ENCODE measurements at places on chromosomes 11 and 22. TPM values are rescaled to one million over a fixed set of nuclear protein-coding genes. Genes with fewer than 3 reads are reported as not detected.

Gene ZNF74
- total RNA-seq: 55.7 TPM

Gene LMNTD2
- 3.9 TPM for total RNA-seq

Gene SLC29A2
- 50.5 TPM for total RNA-seq

Gene CNIH2
- 1.1 TPM for total RNA-seq

Gene TUT1
- 38.9 TPM for total RNA-seq

Gene CASP5
- not detected for total RNA-seq

Gene MUC6
- total RNA-seq: not detected

GRCh38 chr11:2290351-2290841 lies 11.3 kb downstream of the C11orf21 start:
- H3K4me1 ChIP-seq: peaks cover 28% of the 10 kb centered on the region
- H3K27ac ChIP-seq: no peak overlapping the region
- no peaks in the 10 kb centered on the region for H3K36me3 ChIP-seq

- DNase-seq: peak; percentile 87
- H3K4me1 ChIP-seq: peaks cover 33% of the 10 kb centered on the region
- H3K36me3 ChIP-seq: no peaks in the 10 kb centered on the region
- peak within 1 kb of the TSS; percentile 36 for H3K27ac ChIP-seq
- peak within 1 kb of the TSS; percentile 32 for H3K4me3 ChIP-seq
Measured at GRCh38 chr11:74466916-74467885, at the start of gene KCNE3. Gene KCNE3 (minus strand): TSS chr11:74467549. CDS start chr11:74457563, 9,986 bp downstream.

- H3K4me3 ChIP-seq: no peak overlapping the region
- no peaks in the 10 kb centered on the region for H3K4me1 ChIP-seq
- H3K27me3 ChIP-seq: no peaks in the 10 kb centered on the region
Measured at GRCh38 chr11:34098813-34099212, 6.6 kb upstream of the NAT10 start.

DNA sequence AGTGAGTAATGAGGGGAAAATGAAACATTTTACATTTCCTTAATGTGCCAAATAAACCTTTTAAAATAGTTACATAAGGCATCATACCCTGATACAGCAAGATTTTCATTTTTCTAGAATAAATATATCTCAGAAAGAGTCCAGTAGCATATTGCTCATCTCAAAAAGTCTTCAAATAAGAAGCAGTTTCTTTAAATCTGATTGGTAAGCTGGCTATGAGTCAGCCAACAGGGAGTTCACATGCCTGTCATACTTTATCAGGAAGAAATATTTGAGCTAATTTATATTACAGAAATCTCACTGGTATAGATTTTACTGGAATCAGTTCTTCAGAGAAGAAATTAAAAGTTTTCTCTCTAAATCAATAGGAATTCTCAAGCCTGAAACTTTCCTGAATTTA lies 258.1 kb downstream of the C11orf87 start:
- H3K4me1 ChIP-seq: no peaks in the 10 kb centered on the region
- no peaks in the 10 kb centered on the region for H3K36me3 ChIP-seq
- H3K27me3 ChIP-seq: no peaks in the 10 kb centered on the region
- no peak for DNase-seq
- H3K27ac ChIP-seq: no peak overlapping the region

GRCh38 chr11:124622531-124623451 lies at the start of gene TBRG1:
Gene TBRG1 (plus strand): TSS chr11:124622864. CDS start chr11:124623084, 220 bp downstream.
- no peaks in the 10 kb centered on the region for H3K4me1 ChIP-seq
- peak within 1 kb of the TSS; percentile 77 for H3K27ac ChIP-seq
- H3K27me3 ChIP-seq: no peaks in the 10 kb centered on the region
- H3K4me3 ChIP-seq: peak within 1 kb of the TSS; percentile 75
- H3K36me3 ChIP-seq: peaks cover 34% of the 10 kb centered on the region

DNA sequence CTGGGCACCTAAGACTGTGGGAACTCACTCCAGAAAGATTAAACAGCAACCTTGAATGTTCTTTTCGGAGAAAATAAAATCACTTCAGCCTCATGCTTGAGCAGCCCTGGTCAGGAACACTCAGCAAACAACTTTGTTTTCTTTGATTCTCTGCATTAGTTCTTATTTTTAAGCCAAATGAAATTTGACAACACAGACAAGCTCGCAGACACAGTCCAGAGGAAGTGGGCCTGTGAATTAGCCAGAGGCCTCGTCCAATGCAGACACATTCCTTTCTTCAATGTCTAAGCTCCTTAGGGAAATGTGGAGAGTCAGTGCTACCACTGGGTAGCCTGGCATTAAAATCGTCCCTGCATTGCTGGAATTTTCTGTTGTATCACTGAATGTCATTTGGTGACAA lies 62.9 kb upstream of the CSNK2A3 start:
- no peak overlapping the region for H3K27ac ChIP-seq
- DNase-seq: no peak
- H3K4me3 ChIP-seq: no peak overlapping the region
- no peaks in the 10 kb centered on the region for H3K27me3 ChIP-seq

DNA sequence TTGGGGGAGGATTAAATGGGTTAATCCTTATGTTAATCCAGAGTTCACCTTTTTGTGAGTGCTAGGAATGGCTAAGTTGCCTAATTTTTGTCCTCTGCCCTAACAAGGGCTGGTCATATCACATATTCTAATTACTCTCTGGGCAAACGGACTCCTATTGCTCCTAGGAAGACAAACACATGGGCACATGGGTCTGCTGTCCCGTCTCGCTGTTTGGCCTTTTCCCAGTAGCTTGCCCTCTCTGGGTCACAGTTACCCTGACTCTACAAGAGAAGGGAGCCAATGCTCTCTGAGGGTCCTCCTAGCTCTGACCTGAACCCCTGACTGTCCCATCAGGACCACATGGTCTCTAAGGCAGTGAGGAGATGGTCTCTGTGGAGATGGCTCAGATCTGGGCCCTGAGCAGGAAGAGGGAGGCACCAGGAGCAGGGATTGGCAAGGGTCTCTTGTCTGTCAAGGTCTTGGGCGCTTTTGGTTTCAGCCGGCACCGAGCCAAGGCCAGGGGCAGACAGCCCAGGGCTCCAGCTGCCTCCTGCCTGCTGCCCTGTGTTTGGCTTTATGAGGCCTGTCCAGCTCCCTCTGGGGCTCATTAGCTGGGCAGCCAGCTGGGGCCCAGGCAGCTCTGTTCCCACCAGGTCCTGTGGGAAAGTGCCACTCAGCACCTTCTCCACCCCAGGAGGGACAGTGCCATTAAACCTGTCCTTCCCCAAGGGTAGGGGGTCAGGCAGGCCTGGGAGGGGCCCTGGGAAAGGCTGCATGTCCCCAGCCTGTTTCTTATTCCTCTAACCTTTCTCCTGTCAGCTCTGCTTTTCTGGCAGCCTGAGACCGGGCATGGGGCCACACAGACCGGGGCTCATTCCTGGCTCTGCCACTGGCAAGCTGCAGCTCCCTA lies 559.9 kb downstream of the MN1 start:
- no peaks in the 10 kb centered on the region for H3K36me3 ChIP-seq
- H3K27ac ChIP-seq: no peak overlapping the region
- H3K4me1 ChIP-seq: no peaks in the 10 kb centered on the region
- no peaks in the 10 kb centered on the region for H3K27me3 ChIP-seq
- no peak overlapping the region for H3K4me3 ChIP-seq

DNA sequence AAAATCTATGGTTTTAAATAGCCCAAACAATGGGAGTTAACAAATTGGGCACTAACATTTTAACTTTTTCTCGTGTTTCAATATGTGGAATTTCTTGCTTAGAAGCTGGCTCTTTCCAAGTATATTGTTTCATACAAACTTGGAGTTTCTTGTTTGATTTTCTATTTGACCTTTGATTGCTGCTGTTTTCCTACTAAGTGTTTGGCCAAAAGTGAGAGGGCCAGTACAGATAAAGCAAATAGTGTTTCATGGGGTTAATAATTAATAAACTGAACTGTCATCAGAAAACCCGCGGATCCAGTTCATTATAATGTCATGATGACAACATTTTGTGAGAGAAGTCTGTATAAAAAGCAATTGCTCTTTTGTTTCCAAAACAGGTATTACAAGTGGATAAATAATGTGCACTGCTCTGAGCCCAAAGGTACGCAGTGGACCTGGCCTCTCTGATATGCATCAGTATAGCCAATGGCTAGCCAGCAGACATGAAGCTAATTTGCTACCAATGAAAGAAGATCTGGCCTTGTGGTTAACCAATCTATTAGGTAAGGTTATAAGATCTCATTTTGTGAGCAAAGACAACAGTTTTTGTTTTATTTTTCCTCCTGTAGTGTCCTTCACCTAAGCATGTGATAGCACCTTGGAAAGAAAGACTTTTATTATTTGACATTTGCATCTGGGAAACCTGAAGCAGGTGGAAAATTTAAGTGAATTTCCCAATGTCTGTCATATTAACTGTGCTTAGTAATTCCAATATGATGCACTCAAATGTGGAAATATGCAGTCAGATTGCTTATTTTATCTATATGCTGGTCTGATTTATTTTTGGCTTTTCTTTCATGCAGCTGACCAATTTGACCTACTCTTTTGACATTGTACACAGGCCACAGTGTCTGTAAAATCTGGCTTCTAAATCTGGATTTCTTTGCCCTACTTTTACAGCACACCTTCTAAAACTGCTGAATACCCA lies 8.3 kb downstream of the GAS2 start:
- H3K4me3 ChIP-seq: no peak overlapping the region
- no peaks in the 10 kb centered on the region for H3K4me1 ChIP-seq
- DNase-seq: no peak
- no peaks in the 10 kb centered on the region for H3K27me3 ChIP-seq
- no peaks in the 10 kb centered on the region for H3K36me3 ChIP-seq

DNA sequence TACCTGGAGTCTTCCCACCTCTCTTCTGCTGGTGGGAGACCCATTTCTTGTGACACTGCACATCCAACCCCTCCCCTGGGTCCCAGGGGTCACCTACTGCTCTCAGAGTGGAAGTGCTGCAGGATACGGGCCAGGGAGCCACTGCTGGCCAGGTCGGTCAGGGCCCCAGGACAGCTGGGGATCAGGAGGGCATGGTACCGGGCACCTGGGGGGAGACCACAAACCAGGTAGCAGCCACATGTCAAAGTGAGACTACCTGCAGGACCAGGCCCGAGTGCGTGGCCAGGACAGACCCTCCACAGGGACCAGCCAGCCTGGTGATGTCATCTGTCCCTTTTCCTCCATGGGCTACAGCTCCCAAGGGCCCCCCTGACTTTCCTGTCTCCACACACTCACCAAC lies 3.9 kb downstream of the GATD1 start:
- H3K4me1 ChIP-seq: peaks cover 82% of the 10 kb centered on the region
- no peaks in the 10 kb centered on the region for H3K27me3 ChIP-seq
- DNase-seq: no peak

- peaks cover 31% of the 10 kb centered on the region for H3K4me1 ChIP-seq
- no peak overlapping the region for H3K27ac ChIP-seq
- no peaks in the 10 kb centered on the region for H3K27me3 ChIP-seq
- DNase-seq: peak; percentile 65
- H3K4me3 ChIP-seq: no peak overlapping the region
Measured at GRCh38 chr22:39559456-39560105, 11.0 kb upstream of the CACNA1I start.

DNA sequence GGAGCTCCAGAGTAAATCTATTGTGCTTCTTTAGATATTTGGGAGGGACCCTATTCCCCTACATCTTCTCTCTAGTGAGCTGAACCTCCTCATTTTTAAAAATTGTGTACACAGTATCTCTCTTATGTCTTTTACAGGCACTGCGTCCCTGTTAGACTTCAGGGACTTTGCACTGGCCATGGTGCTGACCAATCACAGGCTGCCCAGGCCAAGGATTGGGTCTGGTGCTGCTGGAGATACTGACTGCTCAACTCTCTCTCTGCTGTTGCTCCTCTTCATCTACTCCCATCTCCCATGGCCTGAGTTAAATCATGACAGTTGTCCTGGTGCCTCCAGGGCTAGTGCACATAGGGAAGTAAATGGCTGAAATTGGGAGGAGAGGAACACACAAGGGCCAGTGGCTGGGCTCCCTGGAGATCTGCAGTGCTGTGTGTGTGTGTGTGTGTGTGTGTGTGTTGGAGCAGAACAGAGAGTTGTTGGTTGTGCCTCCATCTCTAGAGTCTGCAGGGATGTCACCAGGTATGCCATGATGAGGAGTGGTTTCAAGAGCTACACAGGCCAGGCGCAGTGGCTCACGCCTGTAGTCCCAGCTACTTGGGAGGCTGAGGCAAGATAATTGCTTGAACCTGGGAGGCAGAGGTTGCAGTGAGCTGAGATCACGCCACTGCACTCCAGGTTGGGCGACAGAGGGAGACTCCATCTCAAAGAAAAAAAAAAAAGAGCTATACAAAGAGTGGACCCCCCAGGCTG lies 155.3 kb downstream of the ST3GAL4 start:
- no peak for DNase-seq
- H3K4me1 ChIP-seq: no peaks in the 10 kb centered on the region
- no peaks in the 10 kb centered on the region for H3K27me3 ChIP-seq
- no peak overlapping the region for H3K4me3 ChIP-seq

GRCh38 chr22:48574776-48575617 lies 1252.7 kb downstream of the BRD1 start:
- H3K36me3 ChIP-seq: no peaks in the 10 kb centered on the region
- no peaks in the 10 kb centered on the region for H3K4me1 ChIP-seq
- H3K4me3 ChIP-seq: no peak overlapping the region
- DNase-seq: no peak

GRCh38 chr11:23202611-23203010 lies 342.3 kb upstream of the CCDC179 start:
- H3K27me3 ChIP-seq: no peaks in the 10 kb centered on the region
- H3K4me3 ChIP-seq: no peak overlapping the region
- H3K4me1 ChIP-seq: no peaks in the 10 kb centered on the region
- no peaks in the 10 kb centered on the region for H3K36me3 ChIP-seq
- no peak for DNase-seq

DNA sequence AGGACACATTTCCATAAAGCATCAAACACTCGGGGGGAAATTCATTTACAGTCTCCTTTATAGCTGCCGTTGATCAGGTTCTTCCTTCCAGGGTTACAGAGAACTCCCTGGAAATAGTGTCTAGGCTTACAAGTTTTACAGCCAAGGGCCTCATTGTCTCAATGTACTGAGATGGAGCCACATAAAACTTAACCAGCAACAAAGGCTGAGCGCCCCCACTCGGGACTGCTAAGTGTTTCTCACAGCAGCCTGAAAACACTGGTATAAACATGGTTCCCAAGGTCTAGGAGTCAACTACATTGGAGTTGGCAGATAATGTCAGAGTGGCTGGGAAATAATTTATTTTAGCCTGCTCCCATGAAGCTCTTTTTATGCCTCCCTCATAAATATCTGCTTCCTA lies 686.2 kb downstream of the OPCML start:
- no peaks in the 10 kb centered on the region for H3K36me3 ChIP-seq
- no peaks in the 10 kb centered on the region for H3K27me3 ChIP-seq
- H3K4me3 ChIP-seq: no peak overlapping the region
- no peak for DNase-seq
- H3K4me1 ChIP-seq: no peaks in the 10 kb centered on the region

Measured in K562 (cell line).